ENCODE measurements at places on chromosomes 4 and X.
A peak's percentile ranks its signal among the peaks of the same experiment; 100 is the strongest.

- DNase-seq: no peak
Observed at GRCh38 chrX:149715468-149715867, 3.6 kb downstream of the MAGEA11 start.

DNA sequence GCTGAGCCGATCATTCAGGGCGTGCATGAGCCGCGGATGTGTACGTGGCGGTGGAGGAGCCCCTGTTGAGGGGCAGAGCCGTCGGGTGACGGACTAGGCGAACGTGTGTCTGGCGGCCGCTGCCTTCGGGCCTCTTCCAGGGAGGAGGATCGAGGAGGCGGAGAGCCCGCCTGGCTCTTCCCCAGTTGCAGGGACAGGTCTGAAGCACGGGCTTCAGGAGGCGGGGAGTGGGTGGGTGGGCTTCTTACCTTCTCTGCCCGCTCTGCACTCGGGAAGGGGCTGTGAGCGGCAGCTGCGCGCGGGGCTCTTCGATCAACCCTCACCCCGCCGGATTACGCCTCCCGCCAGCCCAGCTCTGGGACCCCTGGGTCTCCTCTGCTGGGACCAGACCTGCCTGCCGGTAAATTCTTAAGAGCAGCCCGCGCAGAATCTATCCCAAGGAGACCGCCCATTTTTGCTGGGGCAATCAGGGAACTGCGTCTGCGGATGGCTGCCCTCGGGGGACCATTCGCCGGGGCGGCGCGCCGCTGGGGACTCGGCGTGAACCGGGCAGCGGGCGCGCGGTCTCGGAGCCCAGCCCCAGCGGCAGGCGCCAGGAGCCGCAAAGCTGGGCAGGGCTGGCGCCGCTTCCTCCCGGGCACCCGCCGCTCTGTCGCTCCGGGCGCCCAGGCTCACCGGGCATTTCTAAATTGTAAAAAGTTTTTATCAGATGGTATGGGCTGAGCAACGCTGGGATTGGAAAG is 4.9 kb downstream of the PLAC8 start:
- peak; percentile 31 for DNase-seq

GRCh38 chrX:149718757-149719156 is 6.9 kb downstream of the MAGEA11 start:
- DNase-seq: no peak

DNA sequence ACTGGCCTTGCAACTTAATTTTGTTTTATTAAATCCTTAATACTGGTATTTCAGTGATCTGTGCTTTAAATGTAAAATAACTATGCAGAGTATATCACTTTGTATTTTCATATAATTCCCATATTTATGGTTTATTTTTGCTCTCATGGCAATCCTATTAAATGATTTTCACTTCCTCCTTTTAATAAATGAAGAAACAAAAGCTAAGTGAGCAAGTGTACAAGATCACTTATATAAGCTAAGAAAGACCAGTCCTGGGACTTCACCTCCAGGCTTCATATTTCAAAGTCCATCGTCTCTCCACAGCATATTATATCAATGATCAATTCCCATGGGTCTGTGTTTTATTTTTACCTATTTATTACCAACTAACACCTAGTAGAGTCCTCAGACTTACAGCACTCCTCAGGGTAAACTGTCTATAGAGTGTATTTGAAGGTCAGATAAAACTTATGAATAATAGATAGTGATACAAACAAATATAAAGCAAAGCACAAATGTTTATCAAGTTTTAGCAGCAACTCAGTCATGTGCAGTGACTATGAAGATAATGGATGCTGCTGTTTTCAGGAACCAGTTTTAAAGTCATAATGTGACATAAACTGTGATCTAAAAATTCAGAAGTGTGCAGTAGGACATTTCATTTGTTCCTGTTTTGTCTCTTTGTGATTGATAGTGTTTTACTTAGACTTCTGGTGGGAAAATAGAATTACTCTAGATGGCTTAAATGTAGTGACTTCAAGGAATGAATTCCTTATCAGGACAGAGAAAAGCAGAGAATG is 56.8 kb downstream of the ARHGAP24 start:
- no peak for DNase-seq

DNA sequence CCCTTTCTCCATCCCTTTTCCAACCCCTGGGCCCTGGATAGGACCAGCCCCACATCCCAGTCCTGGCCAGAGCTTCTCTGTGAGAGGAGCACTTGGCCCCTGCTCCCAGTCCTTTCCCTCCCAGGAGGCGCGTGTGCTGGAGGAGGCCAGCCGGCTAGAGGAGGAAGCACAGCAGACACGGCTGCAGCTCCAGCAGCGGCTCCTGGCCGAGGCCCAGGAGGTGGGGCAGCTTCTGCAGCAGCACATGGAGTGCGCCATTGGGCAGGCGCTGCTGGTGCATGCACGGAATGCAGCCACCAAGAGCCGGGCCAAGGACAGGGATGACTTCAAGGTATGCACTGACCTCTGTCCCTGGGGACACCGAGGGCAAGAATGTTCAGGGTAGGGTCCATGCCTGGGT is 87.5 kb downstream of the EVC start:
- no peak for DNase-seq
